Osteoblast (primary cell): ENCODE measurements at places on chromosomes 6 and 20. TPM values are rescaled to one million over a fixed set of nuclear protein-coding genes. Genes with fewer than 3 reads are reported as not detected.

DNA sequence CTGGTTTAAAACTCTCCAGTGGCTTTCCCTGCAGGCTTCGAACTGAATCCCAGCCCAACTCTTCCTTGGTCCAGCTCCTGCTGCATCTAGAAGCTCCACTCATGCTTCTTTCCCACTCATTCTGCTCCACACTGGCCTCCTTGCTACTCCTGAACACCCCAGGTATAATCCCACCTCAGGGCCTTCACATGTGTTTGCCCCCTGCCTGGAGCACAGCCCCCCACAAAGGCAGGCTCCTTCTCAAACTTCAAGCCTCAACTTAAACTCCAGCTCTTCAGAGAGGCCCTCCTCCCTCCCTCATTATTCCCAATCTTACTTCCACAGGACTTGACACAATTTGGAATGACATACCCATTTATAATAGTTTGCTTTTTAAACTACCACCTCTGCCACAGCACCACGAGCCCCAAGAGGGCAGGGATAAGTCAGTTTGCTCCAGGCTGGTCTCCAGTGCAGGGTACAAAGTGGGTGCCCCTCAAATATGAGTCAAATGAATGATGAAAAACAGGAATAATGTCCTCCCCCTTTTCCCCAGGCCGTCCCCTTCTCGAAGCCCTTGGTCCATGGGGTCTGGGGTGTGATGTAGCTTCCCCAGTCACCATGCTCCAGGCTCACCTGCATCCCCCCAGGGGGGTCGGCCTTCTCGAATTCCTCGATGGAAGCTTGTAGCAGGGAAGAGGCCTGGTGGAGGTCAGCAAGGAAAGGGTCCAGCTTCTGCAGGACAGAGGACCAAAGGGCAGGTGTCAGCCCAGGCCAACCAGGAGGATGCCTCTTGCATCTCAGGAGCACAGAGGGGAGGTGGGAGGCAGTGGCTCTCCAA lies 37.4 kb downstream of the KIAA1755 start:
- H3K4me3 ChIP-seq: no peak overlapping the region
- H3K4me1 ChIP-seq: peaks cover 17% of the 10 kb centered on the region
- H3K36me3 ChIP-seq: peaks cover under 1% of the 10 kb centered on the region

DNA sequence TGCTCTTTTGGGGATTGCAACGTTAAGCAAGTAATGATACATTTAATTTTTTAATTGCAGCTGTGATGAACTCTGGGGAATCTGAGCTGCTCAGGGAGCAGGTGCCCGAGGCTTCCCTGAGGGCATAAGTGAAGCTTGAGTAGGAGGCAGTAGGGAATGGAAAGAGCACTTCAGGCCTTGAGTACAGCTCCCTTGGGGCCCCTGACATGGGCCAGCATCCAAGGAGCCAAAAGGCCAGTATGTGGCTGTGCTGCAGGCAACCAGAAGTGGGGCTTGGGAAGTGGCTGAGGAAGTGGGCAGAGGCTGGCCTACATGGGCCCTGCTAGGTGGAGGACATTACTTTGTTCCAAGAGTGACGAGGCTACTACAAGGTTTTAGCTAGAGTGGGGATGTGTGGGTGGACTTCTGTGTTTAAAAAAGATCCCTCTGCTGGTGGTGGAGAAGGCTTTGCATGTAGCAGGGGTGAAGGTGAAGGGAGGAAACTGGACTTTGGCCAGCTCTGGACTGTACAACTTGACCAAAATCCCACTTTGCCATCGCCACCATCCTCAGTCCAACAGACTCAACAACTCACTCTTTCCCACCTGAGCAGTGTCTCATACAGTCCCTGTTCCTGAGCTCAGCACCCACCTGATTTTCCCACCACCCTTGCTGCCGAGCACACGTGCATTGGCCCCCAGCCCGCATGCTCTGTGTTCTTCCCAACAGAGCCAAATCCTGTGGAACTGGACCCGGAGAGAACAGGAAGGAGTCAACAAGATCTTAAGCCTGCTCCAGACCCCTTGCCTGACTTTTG lies 10.9 kb upstream of the ZNF831 start:
- H3K4me1 ChIP-seq: no peaks in the 10 kb centered on the region
- H3K36me3 ChIP-seq: no peaks in the 10 kb centered on the region
- H3K4me3 ChIP-seq: no peak overlapping the region
- peaks cover 2% of the 10 kb centered on the region for H3K27me3 ChIP-seq
- no peak overlapping the region for H3K27ac ChIP-seq

DNAAF9 gene
- total RNA-seq: 10.6 and 11.2 TPM in 2 replicates

TCF15 gene
- total RNA-seq: not detected in 2 replicates

- no peak overlapping the region for H3K27ac ChIP-seq
- DNase-seq: no peak
- H3K36me3 ChIP-seq: peaks cover 15% of the 10 kb centered on the region
- H3K27me3 ChIP-seq: no peaks in the 10 kb centered on the region
- H3K4me1 ChIP-seq: peaks cover 11% of the 10 kb centered on the region
- no peak overlapping the region for H3K4me3 ChIP-seq
Observed at GRCh38 chr20:9417665-9418064, 96.7 kb upstream of the LAMP5 start.

- no peak overlapping the region for H3K4me3 ChIP-seq
- no peaks in the 10 kb centered on the region for H3K27me3 ChIP-seq
- H3K27ac ChIP-seq: no peak overlapping the region
- H3K4me1 ChIP-seq: no peaks in the 10 kb centered on the region
- no peaks in the 10 kb centered on the region for H3K36me3 ChIP-seq
Observed at GRCh38 chr20:9331707-9332435, 182.5 kb upstream of the LAMP5 start.

OSBPL2 gene
- 35.8 and 39.8 TPM in 2 replicates for total RNA-seq

- no peaks in the 10 kb centered on the region for H3K36me3 ChIP-seq
- no peaks in the 10 kb centered on the region for H3K27me3 ChIP-seq
- H3K4me3 ChIP-seq: no peak overlapping the region
- H3K27ac ChIP-seq: no peak overlapping the region
- no peaks in the 10 kb centered on the region for H3K4me1 ChIP-seq
Observed at GRCh38 chr20:40591536-40591935, 97.5 kb downstream of the MAFB start.

- H3K27me3 ChIP-seq: peaks cover 13% of the 10 kb centered on the region
- no peaks in the 10 kb centered on the region for H3K36me3 ChIP-seq
- no peak overlapping the region for H3K4me3 ChIP-seq
Observed at GRCh38 chr6:111183702-111184517, 96.6 kb downstream of the SLC16A10 start.

DNA sequence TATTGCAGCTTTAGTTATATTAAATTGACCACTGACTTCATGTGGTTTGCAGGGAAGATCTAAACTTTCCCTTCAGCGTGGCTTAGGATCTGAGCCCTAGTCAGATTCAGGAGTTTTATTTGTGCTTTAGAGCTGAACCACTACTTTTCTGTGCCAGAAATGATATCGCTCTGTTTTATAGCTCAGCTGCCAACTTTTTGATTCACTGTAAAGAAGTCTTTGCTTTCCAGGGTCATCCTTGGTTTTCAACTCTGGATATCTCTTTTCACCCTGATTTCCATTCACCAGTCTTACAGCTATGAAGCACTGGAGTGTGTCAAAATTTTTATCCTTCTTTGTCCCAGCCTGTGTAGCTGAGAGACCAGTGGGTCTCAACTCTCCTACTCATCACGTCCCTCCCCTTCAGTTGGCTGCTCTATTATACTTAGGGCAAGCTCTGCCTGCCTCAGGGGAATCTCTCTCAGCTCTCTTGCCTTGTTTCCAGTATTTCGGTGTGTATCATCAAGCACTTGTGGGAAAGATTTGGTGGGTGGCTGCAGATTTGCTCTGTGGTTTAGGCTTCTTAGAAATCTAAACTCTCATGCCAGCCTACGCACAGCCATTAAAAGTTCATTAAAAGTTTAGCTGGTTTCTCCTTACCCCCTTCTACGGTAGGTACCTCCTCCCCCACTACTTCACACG lies 425.5 kb downstream of the TENT5A start:
- no peaks in the 10 kb centered on the region for H3K27me3 ChIP-seq
- peak overlapping the region; percentile 23 for H3K4me3 ChIP-seq
- peak; percentile 68 for DNase-seq
- H3K27ac ChIP-seq: peak overlapping the region; percentile 90

- DNase-seq: no peak
- H3K27ac ChIP-seq: no peak overlapping the region
- no peaks in the 10 kb centered on the region for H3K36me3 ChIP-seq
Observed at GRCh38 chr6:108832738-108833137, 15.5 kb upstream of the ARMC2 start.

PNPLA1 gene
- total RNA-seq: under 0.01 TPM in 1 of 2 replicates, not detected in the other

DNA sequence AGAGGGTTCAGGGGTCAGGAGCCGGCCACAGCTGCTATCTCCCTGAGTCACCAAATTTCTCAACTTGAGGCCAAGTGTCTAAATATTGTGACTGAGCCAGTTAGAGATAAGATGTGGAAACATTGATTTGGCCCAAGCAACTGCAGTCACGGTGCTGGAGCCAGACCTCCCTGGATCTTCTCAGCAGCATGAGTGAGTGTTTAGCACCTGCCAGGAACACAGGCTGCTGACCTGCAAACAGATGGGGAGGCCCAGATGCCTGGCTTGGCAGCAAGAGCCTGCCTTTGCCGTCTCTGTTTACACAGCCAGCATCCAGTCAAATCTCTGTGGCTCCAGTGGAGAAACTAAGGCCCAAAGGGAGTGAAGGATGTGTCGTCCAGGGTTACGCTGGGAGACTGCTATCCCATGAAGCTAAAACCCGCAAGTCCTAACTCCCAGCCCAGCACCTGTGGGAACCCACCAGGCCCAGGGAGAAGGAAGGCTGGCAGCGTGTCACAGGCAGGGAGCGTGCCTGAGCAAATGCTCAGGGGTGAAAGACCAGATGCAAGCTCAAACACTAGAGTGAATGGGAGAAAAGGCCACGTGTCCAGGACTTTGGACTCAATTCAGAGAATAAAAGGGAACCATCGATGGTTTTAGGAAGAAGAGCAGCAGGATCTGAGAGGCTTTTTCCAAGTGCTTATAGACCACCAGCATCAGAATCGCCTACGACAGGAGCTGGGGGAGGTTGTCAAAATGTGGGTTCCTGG lies 15.9 kb upstream of the PTGIS start:
- peak; percentile 78 for DNase-seq
- no peaks in the 10 kb centered on the region for H3K27me3 ChIP-seq
- H3K27ac ChIP-seq: peak overlapping the region; percentile 36
- H3K4me1 ChIP-seq: peaks cover 67% of the 10 kb centered on the region
- H3K4me3 ChIP-seq: no peak overlapping the region

DNA sequence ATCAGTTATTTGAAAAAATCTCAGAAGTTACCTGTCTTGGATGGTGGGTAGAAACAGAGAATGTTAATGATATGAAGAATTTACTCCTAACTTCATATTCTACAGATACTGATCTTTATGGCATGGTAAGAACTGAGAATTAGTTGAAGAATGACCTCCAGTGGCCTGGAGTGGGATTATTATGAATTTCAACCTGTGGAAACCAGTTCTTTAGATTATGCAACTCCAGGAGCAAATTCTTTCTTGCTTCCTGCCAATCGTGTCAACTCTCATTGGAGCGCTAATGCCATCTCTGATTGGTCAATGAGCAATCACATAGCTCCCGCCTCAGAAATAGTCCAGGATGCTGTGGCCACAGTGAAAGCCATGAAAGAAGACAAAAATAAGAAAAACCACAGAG lies 40.6 kb downstream of the LYRM2 start:
- H3K27me3 ChIP-seq: no peaks in the 10 kb centered on the region
- DNase-seq: peak; percentile 95
- no peaks in the 10 kb centered on the region for H3K4me1 ChIP-seq
- no peak overlapping the region for H3K4me3 ChIP-seq

TMEM244 gene
- total RNA-seq: not detected in 2 replicates
